Urinary bladder (tissue), 4 donors: ENCODE measurements at places on chromosomes 4 and X. TPM values are rescaled to one million over a fixed set of nuclear protein-coding genes. Genes with fewer than 3 reads are reported as not detected.

DNA sequence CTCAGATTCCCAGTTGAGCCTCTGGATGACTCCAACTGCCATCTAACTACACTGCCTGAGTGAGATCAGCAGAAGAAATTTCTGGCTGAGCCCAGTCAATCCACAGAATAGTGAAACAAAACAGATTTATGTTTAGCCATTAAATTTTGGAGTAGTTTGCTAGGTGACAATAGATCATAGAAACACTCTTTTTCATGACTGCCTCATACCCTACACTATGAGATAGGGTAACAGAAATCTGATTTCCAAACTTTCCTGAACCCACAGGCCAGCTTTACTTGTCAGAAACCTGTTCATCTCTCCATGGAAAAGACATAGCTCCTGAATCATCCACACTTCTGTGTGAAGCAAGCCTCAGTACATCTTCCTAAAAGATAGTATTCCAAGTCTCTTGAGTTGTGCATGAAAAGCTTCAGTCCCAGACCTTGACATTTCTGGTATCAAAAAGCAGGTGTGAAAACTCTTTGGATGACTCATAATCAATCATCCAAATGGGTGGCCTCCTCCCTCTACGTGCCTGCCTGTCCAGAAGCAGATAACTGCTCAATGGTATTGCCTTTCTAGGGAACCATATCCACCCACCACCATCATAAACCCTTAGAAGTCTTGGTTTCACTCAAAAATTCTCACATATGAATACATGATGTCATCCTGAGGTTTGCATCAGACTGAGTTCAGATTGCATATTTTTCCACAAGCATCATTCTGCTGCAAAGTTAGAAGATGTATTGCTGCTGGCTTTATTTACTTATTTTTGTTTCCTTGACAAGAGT is 47.5 kb upstream of the RAP2C start:
- DNase-seq: no peak

DNA sequence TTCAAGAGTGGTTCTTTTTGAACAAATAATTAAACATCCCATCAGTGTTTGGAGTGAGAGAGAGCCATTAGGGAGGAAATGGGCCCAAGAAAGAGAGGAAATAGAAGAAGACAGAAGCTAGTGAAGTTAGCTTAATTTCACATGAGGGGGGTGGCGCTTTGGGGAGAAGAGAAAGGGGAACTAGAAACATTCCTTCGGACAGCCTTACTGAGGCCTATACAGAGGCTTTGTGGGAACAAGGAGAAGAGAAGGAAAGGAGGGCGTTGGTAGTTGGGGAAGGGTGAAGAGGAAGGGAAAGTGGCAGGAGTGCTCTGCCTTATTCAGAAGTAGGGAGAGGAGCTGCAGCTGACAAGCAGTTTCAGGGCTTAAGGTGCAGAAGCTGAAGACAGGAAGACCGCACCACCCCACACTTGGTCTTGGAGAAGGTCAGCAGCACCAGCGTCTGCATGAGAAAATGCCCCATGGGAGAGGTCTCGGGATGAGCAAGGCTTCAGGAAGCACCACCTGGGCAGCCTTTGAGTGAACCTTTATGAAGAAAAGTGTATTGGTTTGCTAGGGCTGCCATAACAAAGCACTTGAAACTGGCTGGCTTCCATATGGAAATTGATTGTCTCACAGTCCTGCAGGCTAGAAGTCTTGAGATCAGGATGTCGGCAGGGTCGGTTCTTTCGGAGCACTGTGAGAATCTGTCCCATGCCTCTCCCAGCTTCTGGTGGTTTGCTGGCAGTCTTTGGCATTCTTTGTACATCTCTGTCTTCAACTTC is 85.1 kb downstream of the KIT start:
- no peak for DNase-seq

DNA sequence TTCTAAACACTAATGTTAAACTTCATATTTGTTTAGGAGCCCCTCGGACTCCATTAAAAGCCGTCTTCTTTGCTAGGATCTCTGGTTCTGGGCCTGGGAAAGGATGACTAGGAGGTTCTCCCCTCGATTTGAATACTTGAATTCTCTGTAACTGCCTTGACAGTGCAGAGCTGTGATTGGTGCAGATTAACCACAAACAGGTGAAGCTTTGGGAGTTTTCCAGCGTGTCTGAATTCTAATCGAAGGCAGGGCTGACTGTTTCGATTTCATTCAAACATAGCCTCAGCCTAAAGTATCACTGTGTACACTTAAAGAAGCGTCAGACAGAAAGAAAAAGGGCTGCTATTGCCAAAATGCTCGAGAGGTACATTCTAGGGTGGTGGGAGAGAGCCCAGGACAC is 29.0 kb downstream of the TFDP3 start:
- DNase-seq: no peak

DNA sequence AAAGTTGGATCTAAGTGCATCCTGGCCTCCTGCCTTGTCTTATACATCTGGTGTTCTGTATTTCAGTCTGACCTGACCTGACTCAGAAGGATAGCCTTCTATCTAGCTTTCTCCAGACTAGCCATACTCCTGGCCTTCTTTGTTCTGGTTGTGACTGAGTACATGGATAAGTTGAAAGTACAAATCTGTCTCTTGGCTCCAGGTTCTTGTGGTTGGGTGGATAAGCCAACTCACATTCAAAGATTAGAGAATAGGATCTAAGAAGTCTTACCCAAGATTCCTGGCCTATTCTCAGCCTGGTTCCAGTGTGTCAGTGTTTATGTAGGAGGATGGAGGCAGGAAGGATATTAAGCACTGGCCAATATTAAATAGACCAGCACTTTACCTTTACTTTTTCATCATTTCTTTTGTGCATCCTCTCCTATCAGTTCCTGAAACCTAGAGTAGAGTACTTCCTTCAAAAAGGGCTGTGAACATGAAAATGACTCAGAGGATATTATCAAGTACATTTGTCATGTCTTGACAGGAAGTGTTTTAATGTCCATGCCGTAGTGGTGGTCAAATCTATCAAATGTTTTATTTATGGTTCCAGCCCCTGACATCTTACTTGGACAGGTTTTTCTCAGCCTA is 123.5 kb downstream of the IL15 start:
- DNase-seq: no peak

DNA sequence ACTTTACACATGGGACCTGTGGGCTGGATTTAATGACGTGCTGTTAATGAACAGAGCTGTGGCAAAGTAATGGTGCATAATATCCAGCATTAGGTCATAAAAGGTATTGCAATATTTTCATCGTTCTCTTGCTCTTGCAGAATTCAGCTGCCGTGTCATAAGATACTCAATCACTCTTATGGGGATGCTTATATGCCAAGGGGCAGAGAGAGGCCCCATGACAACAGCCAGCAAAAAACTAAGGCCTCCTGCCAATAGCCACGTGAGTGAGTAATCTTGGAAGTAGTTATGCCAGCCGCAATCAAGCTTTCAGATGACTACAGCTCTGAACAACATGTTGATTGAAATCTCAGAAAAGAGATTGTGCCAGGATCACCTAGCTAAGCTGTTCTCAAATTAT is 616.9 kb downstream of the FSTL5 start:
- no peak for DNase-seq

DNA sequence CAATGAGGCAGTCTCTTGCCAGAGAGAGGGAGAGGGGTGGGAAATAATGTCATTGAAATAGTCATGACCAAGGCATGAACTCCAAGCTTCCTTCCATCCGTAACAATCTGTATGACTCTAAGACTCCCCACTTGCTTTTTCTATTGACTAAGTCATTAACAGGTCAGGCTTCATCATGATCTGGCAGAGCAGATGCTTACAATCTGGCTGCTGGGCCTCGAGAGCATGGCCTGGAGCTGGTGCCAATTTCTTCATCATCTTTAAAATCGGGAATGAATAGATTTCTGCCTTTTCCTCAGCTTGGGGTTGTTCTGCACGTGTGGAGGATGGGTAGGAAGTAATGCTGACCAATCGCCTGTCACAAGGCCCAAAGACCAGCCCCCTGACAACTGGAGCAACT is 280.6 kb upstream of the CLNK start:
- no peak for DNase-seq

- DNase-seq: no peak
Measured at GRCh38 chr4:123517176-123517575, 120.6 kb downstream of the SPRY1 start.

DNA sequence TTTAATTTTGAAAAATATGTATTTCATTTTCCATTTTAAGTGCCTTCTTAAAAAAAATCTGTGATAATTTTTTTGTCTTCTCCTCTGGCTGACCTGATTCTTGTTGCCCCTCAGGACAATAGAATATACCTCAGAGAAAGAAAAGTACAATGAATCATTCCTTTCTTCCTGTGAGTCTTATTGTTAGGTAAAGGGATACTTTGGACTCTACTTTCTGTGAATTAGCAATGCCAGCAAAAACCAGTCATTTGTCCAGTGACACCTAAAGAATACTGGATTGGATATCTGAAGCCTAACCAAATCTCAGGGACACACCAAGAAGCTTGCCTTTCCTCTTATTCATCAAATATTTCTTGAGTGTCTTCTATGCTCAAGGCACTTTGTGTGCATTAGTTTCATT is 102.1 kb downstream of the AREG start:
- DNase-seq: no peak

GRCh38 chr4:145820407-145820806 is 118.2 kb downstream of the ZNF827 start:
- DNase-seq: no peak

DNA sequence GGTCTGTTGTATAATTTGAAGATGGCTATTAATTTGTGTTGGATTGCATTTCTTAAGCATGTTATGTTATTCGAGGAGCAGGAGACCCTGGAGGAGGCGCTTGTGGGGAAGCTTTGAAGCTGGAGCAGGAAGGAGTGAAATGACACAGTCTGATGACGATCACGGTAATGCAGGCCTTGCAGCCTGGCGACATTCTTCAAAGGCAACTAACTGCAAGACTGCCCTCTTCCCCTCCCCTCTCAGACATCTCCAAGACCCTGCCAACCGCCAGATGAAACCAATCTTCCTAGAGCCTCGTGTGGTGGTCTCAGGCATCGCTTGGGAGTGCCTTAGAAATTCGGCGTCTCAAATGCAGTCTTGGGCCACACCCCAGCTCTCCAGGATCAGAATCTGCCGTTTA is 16.1 kb downstream of the CLCN4 start:
- DNase-seq: no peak

- DNase-seq: no peak
Measured at GRCh38 chr4:73589261-73589847, 30.9 kb downstream of the RASSF6 start.

GRCh38 chr4:23937173-23937572 is 47.3 kb upstream of the PPARGC1A start:
- no peak for DNase-seq

GRCh38 chr4:88828842-88829571 is 131.4 kb upstream of the NAP1L5 start:
- no peak for DNase-seq

GRCh38 chrX:1041091-1041490 is 171.4 kb downstream of the CRLF2 start:
- DNase-seq: no peak

GRCh38 chr4:156832886-156833285 is 138.7 kb downstream of the PDGFC start:
- DNase-seq: no peak

DNA sequence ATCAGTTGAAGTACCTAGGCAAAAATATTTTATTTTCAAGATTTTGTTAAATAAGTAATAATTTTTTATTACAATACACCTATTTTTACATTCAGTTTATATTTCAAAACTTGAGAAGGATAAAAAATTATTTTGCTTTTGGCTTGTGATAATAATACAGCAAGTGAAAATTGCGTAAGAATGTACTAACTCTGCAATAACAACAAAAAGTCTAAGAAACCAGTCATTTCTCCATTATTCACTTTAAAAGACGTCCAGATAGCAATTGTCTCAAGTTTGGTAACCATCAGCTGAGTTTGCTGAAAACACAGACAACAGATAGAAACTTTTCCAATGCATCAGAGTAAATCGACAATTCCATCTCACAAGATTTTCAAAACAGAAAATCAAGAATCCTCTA is 12.1 kb downstream of the CXCL8 start:
- DNase-seq: no peak

GRCh38 chr4:115110191-115111181 is 2.9 kb downstream of the NDST4 start:
- peak; percentile 15 for DNase-seq

GRCh38 chr4:162732876-162733275 is 433.8 kb downstream of the NAF1 start:
- no peak for DNase-seq

DNA sequence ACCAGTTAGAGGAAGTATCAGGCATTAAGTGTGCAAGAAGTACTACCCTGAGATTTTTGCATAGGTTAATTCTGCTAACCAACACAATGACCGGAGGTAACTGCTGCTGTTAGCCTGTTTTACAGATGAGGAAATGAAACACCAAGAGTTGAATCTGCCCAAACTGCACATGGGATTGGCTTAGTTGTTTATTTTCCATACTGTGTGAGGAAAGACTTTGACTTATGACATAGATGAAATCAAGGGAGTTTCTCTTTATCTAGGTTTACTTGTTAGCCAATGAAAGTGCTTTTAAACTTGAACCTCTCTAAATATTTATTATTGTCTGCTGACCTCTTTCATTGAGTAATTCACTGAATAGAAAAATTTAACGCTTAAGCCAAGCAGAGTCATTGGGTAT is 10.3 kb downstream of the GUCY1B1 start:
- DNase-seq: no peak

DNA sequence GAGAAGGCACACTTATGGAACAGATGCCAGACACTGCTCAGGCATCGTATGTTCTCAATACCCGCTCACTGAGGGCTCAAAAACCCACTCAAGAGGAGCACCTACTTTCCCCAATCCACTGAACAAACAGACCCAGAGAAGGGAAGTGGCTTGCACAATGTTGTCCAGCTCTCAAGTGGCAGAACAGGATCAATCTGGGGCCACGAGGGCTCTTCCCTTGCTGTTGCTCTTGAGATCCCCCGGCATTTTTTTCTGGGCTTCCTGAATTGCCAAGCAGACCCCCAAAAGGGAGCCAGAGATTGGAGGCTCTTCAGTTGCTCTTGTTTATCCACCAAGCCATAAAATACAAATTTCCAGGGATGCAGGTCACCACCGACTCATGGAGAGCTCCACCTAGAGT is 35.7 kb downstream of the IDS start:
- DNase-seq: no peak

DNA sequence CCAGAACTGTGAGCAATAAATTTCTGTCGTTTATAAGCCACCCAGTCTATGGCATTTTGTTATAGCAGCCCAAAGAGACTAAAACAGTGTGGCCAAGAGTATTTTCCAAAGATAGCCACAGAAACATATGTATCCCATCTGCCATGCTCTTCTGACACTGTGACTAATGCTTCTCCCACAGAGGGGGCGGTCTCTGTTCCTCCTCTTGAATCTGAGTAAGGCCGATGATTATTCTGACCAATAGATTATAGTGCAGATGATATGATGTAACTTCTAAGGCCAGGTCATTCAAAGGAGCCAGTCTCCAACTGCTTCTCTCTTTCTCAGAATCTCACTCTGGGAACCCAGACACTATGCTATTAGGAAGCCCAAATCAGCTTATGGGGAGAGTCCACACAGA is 570.7 kb downstream of the BCOR start:
- DNase-seq: no peak

RNF113A gene
- 16.0 TPM for polyA plus RNA-seq

CT45A5 gene
- not detected for polyA plus RNA-seq

P2RY10 gene
- polyA plus RNA-seq: 0.51 TPM

GRIA3 gene
- polyA plus RNA-seq: 0.94 TPM

HS3ST1 gene
- 15.8 TPM for polyA plus RNA-seq

ASB12 gene
- polyA plus RNA-seq: 0.39 TPM

ADH1A gene
- polyA plus RNA-seq: 0.08 TPM

NAAA gene
- 26.4 TPM for polyA plus RNA-seq
